T-cell (primary cell): ENCODE measurements at places on chromosomes 7 and 10. TPM values are rescaled to one million over a fixed set of nuclear protein-coding genes. Genes with fewer than 3 reads are reported as not detected.

The ETV1 gene
- 0.51 TPM for total RNA-seq

- H3K4me1 ChIP-seq: no peaks in the 10 kb centered on the region
- H3K27ac ChIP-seq: no peak overlapping the region
- no peak overlapping the region for H3K4me3 ChIP-seq
These were observed 64.1 kb downstream of the FRMPD2 start for GRCh38 chr10:48210391-48210790.

The DNAH11 gene
- total RNA-seq: 0.07 TPM

DNA sequence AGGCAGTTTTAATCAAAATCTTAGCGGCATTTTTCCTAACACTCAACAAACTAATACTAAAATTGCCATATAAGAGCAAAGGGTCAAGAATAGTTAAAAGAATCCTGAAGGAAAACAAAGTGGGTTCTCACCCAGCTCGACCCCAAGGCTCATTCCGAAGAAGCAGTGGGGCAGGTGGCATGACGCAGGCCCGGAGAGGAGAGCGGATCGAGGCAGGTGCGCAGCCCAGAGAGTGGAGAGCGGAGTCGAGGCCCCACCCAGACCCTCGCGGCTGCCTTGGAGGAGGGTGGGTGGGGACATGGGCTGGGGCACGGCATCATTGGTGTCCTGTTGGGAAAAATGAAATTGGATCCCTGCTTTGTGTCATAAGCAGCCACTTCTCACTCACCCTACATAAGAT is 109.8 kb downstream of the INPP5A start:
- H3K27ac ChIP-seq: no peak overlapping the region
- no peak overlapping the region for H3K4me3 ChIP-seq
- no peaks in the 10 kb centered on the region for H3K4me1 ChIP-seq
- no peaks in the 10 kb centered on the region for H3K27me3 ChIP-seq

- H3K4me3 ChIP-seq: no peak overlapping the region
- H3K27ac ChIP-seq: no peak overlapping the region
- no peaks in the 10 kb centered on the region for H3K4me1 ChIP-seq
- no peak for DNase-seq
These were observed 101.5 kb upstream of the ANKRD1 start for GRCh38 chr10:91022390-91022789.

DNA sequence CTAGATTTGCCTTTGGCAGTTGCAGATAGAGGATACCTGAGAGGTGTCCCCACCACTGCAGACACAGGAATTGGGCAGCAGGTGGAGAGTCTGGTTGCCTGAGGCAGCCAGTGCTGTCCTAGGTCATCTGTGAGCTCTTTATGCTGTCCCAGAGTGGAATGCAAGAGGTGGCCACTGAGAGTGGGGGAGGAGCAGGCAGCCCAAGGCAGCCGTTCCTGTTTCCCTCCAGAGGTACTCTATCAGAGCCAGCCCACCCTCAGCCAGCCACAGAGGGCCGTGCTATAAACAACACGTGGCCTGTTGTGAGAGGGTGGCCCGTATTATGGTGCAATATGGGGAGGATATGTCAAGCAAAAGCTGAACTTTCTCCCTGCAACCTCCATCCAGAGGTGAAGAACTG is 8.5 kb downstream of the LRRC18 start:
- H3K36me3 ChIP-seq: no peaks in the 10 kb centered on the region
- no peaks in the 10 kb centered on the region for H3K27me3 ChIP-seq
- no peaks in the 10 kb centered on the region for H3K4me1 ChIP-seq
- H3K4me3 ChIP-seq: no peak overlapping the region

DNA sequence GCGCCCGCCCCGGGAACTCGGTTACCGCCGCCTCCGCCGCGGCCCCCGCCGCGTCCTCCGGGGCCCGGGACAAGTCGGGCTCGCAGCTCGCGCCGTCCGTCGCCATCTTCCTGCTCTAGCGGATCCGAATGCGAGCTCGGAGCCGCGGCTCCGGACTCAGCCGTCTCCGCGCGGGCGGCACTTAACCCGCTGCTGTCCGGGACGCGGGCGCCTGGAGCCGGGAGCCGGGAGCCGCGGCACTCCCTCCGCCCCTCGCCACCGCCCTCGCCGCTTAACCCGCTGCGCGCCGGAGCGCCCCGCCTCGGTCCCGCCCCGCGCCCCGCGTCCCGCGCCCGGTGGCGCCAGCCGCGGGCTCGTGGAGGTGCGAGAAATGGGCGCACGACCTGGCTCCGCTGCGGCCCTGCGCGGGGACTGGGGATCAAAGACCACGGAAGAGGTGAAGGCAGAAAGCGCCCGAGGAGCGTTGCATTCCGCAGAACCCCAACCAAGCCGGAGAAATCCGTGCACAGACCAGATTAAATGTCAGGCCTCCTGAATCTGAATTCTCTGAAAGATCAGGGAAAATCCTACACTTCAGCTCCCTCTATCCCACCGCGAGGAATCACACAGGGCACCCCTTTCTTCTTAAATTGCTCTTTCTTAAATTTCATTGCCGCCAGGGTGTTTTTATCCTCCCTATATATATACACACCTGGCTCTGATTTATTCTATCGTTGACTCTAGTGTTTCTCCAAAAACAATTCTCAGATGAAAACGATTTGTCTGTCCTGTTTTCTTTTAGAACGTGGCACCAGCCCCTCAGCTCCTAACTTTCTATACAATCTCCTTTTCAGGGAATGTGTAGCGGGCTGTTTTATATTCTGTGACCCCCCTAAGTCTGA is at the start of gene CTTNBP2:
Gene CTTNBP2 (minus strand): TSS at position 132 of the 881 bp plus-strand sequence. CDS start 26 bp downstream, at position 106.
- no peak within 1 kb of the TSS for H3K4me3 ChIP-seq
- H3K27ac ChIP-seq: no peak within 1 kb of the TSS
- peaks cover 6% of the 10 kb centered on the region for H3K4me1 ChIP-seq
- no peak for DNase-seq

GRCh38 chr7:105653441-105654005 is 72.2 kb upstream of the EFCAB10 start:
- no peaks in the 10 kb centered on the region for H3K27me3 ChIP-seq
- H3K4me3 ChIP-seq: no peak overlapping the region
- DNase-seq: no peak
- H3K4me1 ChIP-seq: no peaks in the 10 kb centered on the region
- peaks cover 48% of the 10 kb centered on the region for H3K36me3 ChIP-seq

- no peaks in the 10 kb centered on the region for H3K4me1 ChIP-seq
- DNase-seq: no peak
- no peak overlapping the region for H3K4me3 ChIP-seq
- no peaks in the 10 kb centered on the region for H3K36me3 ChIP-seq
- no peak overlapping the region for H3K27ac ChIP-seq
These were observed 73.7 kb downstream of the MYL10 start for GRCh38 chr7:101555269-101555920.

DNA sequence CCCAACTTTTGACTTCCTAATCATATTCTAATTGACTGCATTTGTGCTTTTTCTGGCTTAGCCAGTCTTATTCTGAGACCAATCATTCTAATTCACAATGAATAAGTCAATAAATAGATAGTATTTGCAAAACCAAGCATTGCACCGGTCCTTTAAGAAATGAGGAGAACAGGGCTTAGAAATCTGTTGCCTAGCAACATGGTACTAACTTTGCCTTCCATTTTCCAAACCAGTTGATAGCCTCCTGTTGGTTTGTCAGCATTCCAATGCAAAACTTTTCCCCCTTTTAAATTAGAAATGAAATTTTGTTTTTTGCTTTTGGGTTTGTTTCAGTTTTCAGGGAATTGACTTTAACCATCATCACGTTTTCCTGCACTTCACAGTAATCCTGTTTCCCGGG is 603.5 kb upstream of the NRP1 start:
- no peak for DNase-seq
- H3K27me3 ChIP-seq: no peaks in the 10 kb centered on the region
- no peak overlapping the region for H3K27ac ChIP-seq
- H3K4me1 ChIP-seq: no peaks in the 10 kb centered on the region
- no peak overlapping the region for H3K4me3 ChIP-seq
- H3K36me3 ChIP-seq: no peaks in the 10 kb centered on the region

DNA sequence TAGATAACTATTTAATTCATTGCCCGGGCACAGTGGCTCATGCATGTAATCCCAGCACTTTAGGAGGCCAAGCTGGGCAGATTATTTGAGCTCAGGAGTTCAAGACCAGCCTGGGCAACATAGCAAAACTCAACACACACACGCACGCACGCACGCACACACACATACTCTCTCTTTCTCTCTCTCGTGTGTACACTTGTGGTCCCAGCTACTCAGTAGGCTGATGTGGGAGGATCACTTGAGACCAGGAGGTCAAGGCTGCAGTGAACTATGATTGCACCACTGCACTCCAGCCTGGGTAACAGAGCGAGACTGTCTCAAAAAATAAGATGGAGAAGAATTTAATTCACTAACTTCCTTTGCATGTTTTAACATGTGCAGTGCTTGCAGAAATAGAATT is 38.1 kb downstream of the PTPN12 start:
- no peak for DNase-seq
- no peaks in the 10 kb centered on the region for H3K4me1 ChIP-seq
- no peak overlapping the region for H3K27ac ChIP-seq
- H3K36me3 ChIP-seq: peaks cover 11% of the 10 kb centered on the region

GRCh38 chr10:7464691-7465090 is 53.9 kb upstream of the SFMBT2 start:
- no peak overlapping the region for H3K4me3 ChIP-seq
- H3K27me3 ChIP-seq: no peaks in the 10 kb centered on the region
- H3K27ac ChIP-seq: no peak overlapping the region
- no peaks in the 10 kb centered on the region for H3K4me1 ChIP-seq

The PAX2 gene
- total RNA-seq: not detected
